Stimulated activated CD4-positive, alpha-beta T cell treated with anti-CD3 and anti-CD28 coated beads, Interleukin-1b, Interleukin-23, amount 100 ng/mL, for 48 hours (primary cell): ENCODE measurements at places on chromosomes 4 and X.

DNA sequence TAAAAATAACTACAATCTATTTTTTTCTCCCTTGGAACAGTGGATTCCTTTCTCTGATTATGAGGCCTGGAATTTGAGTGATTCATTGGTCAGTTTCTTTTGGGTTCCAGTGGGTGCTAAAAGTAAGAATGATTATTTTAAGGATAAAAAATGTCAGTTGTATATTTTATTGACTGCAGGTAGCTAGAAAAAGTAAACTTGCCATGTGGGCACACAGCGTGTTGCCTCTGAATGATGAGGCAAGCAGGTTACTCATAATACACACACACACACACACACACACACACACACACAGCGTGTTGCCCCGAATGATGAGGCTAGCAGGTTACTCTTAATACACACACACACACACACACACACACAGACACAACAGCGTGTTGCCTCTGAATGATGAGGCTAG lies 13.8 kb downstream of the GALNT7 start:
- DNase-seq: peak; percentile 11

DNA sequence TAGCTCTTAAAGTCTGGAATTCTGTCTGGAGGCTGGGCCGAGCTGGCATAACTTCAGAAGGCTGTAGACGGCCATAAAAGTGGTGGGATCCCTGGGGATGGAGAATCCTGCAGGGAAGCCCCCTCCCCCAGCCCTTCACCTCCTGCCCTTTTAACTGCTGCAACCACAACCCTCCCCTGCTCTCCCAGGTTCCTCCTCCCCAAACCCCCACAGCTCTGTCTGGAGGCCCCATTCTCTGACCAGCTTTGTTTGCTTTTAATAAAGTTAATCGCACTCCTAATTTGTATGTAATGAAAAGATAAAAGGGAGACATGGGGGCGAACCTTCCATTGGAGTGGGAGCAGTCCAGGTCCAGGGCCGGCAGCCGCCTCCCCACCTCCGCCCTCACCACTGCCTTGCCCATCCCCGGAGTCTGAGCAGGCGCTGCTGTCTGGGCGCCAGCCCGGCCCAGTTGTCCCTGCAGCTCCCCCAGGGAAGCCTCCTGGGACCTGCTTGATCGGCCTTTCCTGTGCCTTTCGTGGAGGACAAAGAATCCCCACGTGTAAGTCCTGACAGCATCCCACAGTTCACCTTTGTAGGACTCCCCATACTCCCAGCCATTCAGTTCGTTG lies 84.3 kb downstream of the PJA1 start:
- no peak for DNase-seq

- no peak for DNase-seq
These were observed 41.1 kb upstream of the STIM2 start for GRCh38 chr4:26819478-26820095.

GRCh38 chrX:100931218-100931924 lies 2.7 kb upstream of the XKRX start:
- peak; percentile 36 for DNase-seq

DNA sequence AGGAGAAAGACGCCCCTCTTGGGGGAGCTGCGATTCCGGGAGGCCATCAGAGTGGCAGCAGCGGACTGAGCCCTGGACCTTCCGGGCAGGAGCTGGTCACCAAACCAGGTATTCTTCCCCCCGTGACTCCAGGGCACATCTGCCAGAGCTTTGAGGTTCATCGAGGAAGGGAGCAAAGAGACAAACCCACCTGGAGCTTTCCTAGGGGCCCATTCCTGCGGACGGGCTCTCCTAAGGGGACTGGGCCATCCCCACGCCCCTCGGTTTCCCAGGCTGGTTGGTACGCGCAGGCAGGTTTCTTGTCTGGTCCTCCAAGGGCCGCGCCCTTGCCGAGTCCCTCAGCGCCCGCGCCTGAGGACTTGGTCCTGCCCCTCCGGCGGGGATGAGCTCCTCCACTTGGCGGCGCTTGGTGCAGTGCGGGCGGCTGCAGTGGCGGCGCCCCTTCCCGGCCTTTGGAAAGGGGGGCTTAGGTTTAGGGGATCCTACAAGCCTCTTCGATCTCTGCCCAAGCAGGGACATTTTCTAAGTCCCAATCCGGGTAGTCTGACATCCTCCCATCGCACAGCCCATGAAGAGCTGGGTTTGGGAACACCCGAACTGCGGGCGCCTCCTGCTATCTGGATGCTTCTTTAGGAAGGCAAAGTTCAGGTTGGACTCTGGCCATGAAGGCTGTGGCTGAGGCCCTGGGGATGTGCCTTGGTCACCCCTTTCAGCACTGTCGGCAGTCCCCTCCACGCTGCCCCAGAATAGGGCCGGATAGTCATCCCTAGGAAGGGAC lies 538 bp downstream of the STBD1 start:
- no peak for DNase-seq

DNA sequence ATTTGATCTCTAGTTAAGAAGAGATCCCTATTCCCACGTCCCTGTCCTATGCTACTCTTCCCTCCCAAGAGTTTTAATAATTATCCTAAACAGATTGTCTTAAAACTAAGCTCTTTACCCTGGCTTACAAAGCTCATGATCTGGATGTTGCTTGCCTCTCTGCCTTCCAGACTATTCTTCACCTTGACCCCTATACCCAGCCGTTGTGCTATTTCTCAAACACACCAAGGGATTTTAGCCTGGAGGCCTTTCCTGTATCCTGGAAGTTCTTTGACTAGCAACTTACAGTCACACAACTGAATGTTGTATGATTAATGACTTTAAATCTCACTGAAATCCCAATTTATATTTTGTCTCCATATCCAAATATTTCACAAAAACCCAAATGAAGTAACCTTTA lies 314.9 kb downstream of the ADGRL3 start:
- no peak for DNase-seq

- DNase-seq: no peak
These were observed 81.1 kb upstream of the STK26 start for GRCh38 chrX:131942034-131942433.

DNA sequence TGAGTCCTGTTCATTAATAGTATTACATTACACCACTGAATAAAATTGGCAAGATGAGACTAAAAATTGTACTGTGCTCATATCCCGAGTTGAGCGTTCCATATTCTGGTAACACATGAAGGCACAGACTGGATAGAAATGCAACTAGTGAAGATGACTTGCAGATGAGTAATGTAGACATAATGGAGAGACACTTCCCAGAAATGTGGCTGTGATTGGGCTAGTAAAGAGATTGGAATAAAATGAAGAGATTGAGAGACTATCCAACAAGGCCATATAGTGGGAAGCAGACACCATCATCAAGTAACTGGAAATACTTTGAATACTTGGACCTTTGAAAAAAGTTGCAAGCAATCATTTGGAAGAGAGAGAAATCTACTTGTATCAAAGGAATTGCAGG lies 77.3 kb downstream of the DCAF8L1 start:
- DNase-seq: no peak

- no peak for DNase-seq
These were observed 7.2 kb downstream of the SLC25A6 start for GRCh38 chrX:1384658-1385252.

- no peak for DNase-seq
These were observed 5.4 kb downstream of the CTBP1 start for GRCh38 chr4:1243451-1244080.

- DNase-seq: no peak
These were observed 157.5 kb downstream of the NKX6-1 start for GRCh38 chr4:84341559-84341958.

DNA sequence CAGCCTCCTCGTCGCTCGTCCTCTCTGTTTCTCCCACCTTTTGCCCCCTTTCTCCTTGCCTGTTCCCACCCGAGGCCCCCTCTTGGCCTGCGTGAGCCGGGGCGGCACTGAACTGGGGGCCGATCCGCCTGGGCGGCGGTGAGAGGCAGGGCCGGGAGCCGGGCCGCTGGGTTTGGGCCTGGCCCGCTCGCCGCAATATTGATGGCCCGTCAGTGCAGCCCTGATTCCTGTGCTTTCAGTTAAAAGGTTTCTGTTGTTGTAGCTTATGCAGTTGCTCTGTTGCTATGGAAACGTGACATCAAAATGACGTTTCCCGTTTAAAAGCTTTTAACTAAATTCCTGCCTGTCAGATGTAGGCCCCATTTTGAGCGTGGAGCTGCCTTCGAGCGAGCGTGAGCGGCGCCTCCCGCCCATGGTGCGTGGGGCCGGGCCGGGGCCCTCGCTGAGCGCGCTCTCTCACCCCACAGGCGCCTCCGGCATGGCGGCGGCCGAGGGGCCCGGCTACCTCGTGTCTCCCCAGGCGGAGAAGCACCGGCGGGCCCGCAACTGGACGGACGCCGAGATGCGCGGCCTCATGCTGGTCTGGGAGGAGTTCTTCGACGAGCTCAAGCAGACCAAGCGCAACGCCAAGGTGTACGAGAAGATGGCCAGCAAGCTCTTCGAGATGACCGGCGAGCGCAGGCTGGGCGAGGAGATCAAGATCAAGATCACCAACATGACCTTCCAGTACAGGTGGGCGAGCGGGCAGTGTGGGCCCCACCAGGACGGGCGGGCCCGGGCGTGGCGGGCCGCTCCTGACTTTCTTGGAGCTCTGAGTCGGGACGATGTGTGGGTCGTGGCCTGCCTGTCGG lies at the start of gene MSANTD1:
Gene MSANTD1, plus strand, starts transcription at position 349 of the 851 bp plus-strand sequence. Its CDS starts 64 bp downstream, at position 413.
- DNase-seq: no peak

- peak; percentile 87 for DNase-seq
These were observed 78.6 kb downstream of the CAMK2D start for GRCh38 chr4:113682730-113683537.

- DNase-seq: no peak
These were observed 26.4 kb downstream of the GPM6B start for GRCh38 chrX:13790206-13791131.

DNA sequence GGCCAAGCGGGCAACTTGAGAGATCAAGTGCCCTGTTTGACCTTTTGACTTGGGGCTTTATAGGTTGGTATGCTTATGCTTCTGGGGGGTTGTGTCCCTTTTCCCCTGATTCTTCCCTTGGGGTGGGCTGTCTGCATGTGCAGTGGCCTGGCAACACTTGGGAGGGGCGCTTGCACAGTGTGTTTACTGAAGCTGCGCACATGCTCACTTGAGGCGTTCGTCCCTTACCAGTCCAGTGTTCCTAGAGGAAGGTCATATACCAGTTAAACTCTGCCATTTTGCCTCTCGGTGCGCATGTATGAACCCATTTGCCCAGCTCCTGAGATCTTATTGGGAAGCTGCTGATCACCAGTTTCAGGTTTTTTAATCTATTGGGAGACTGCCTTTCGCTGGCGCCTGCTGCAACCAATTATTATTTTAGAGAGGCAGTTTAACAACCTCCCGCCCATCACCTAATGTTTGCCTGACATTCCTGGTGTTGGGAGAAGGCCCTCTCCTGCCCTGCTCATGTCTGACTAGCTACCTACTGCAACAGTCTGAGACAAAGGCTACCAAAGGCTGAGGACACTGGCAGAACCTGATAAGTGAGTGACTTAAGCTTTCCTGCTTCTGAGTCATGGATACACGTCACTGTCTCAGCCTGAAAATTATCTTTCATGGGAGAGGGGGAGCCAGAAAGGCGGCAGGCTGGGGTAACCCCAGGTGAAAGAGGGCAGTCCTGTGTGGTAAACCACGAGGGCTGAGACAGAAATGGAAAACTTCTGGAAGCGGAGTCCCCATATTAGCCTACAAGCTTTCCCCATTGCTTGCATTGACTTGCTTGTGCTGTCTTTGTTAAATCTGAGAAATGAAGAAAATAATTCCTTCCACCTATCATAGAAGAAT lies 97.6 kb downstream of the CPE start:
- DNase-seq: no peak

DNA sequence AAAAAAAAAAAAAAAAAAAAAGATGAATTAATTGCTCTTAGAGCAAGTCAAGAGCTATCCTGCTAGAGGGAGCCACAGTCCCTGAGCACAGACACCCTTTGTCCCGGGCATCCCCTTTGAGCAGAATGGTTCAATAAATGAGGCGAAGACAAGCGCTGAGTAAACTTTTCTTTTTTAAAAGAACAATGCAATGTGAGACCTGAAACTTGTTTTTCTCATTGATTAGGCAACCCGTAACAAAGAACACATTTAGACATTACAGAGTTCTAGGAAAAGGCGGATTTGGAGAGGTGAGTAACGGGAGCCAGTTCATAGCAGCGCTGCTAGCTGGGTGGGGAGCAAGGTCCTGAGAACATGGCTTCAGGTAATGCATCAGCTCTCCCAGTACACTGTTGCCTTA lies 46.1 kb downstream of the GRK4 start:
- peak; percentile 47 for DNase-seq

DNA sequence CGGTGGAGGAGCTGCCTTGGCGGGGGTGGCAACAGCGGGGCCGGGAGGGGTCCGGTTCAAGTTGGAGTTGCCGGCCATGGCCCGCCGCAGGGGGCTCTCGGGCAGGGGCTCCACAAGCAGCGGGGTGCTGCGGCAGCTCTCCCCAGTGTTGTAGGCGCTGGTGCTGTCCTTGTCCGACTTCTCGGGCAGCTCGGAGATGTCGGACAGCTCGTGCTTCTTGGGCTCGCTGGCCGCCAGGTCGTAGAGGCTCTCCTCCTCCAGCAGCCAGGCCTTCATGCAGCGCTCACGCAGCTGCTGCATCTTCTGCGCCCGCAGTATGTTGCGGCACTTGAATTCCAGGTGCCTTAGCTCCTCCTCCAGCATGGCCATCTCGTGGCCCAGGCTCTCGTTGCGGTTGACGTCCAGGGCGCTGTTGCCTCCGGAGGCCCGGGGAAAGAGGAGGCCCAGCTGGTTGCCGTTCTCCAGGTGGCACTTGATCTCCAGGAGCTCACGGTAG lies 9.7 kb downstream of the SSR4 start:
- no peak for DNase-seq

GRCh38 chr4:83603129-83603528 lies 67.2 kb downstream of the GPAT3 start:
- no peak for DNase-seq

- no peak for DNase-seq
These were observed 2349.0 kb upstream of the TENM3 start for GRCh38 chr4:179894066-179894778.

DNA sequence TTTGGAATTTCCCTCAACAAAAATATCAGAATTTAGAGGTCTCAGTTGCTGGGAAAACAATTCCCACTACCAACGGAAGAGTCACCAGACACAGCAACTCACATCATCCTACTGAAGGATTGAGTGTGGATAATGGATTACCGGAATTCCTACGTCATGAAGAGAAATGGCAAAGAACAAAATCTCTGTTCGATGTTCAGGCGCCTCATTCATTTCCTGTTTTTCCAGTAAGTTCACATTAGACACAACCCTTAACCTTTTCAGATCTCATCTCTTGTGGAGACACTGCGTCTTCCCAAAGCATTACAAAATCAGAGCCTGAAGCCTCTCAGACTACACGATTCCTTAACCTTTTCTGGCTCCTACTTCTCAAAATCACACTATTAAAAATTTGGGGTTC lies 58.5 kb upstream of the CPEB2 start:
- no peak for DNase-seq

DNA sequence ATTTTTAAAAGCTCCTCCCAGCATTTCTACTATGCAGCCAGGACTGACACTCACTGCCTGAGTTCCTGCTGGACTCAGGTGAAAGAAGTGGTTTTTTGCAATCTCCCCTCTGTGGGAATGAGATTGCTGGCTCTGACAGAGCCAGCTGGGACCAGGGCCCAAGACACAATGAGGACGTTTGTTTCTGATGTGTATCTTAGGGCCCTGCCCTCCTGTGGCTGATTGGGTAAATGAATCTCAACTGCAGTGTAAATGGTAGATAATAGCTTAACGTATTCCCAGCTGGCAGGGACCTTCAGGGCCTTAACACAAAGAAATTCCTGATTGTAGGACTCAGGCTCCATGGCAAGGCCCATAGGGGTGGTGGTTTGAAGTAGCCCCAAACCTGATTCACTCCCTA lies 85.8 kb upstream of the PRPS1 start:
- no peak for DNase-seq

GRCh38 chr4:112523764-112524505 lies 8.0 kb upstream of the NEUROG2 start:
- peak; percentile 79 for DNase-seq
